Hypothalamus (tissue), 51 donors: ENCODE measurements at places on chromosomes 5 and 9.

DNA sequence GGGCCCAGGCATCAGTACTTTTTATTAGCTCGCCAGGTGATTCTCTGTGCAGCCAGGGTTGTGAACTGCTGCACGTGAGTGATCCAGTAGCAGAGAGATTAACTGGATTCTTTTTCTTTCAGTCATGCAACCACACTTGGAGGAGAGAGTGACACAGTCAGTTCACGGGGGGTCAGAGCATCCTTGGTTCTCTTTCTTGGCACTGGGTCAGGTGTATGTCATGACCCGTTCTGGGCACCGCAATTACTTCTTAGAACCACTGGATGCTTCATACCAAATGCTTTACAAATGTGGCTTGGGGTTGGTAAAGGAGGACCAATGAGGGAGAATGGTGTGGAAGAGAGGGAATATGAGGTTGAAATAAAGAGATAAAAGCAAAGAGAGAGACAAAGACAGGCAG is 368.7 kb downstream of the MLLT3 start:
- no peak for DNase-seq

GRCh38 chr9:129368444-129368978 is 190.4 kb upstream of the IER5L start:
- DNase-seq: no peak

DNA sequence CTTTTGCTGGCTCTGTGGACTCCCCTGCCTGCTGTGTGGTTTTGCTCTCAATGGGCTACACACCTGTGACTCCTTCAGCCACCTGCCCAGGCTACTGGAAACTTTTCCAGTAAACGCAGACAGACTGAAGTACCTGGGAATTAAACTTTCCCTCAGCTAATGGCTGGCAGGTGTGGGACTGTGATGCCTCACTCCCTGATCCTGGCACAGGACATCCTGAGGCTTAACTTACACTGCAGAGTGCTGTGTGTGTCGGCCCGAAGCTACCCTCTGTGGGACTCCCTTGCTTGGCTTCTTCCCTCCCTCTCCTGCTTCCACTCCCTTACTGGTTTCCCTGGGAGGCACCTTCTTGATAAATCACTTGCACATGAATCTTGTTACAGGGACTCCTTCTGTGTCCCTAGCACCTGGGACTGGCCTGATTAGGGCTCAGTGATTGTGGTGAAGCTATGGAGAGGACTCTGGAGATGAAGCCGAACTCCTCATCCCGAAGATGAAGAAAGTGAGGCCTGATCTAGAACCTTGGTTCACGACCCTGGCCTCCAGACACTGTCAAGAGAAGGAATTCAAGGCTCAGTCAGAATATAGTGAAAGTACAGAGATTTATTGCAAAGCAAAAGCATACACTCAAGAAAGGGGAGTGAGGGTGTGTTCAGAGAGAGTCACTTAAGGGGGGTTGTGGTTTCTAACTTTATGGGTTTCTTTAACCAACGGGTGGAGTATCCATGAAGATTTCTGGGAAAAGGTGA is 113.4 kb upstream of the ALDH1B1 start:
- DNase-seq: no peak

- DNase-seq: no peak
Measured at GRCh38 chr5:82244854-82245635, 33.1 kb downstream of the RPS23 start.

- no peak for DNase-seq
Measured at GRCh38 chr9:27518809-27519208, 5.3 kb upstream of the IFNK start.

DNA sequence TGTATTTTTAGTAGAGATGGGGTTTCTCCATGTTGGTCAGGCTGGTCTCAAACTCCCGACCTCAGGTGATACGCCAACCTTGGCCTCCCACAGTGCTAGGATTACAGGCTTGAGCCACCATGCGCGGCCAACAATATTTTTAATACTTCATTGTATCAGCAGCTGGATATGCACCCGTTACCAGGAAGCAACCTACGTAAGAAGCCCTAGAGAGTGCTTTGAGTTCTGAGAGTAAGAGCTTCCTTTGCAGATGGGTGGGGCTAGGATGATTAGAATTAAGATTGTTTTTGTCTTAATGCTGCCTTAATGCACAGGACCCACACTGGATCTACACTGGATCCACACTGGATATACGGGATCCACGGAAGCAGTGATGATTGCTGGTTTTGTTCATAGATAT is 123.9 kb upstream of the ABCA1 start:
- DNase-seq: no peak

GRCh38 chr9:84322828-84323227 is 17.7 kb downstream of the SLC28A3 start:
- DNase-seq: no peak

DNA sequence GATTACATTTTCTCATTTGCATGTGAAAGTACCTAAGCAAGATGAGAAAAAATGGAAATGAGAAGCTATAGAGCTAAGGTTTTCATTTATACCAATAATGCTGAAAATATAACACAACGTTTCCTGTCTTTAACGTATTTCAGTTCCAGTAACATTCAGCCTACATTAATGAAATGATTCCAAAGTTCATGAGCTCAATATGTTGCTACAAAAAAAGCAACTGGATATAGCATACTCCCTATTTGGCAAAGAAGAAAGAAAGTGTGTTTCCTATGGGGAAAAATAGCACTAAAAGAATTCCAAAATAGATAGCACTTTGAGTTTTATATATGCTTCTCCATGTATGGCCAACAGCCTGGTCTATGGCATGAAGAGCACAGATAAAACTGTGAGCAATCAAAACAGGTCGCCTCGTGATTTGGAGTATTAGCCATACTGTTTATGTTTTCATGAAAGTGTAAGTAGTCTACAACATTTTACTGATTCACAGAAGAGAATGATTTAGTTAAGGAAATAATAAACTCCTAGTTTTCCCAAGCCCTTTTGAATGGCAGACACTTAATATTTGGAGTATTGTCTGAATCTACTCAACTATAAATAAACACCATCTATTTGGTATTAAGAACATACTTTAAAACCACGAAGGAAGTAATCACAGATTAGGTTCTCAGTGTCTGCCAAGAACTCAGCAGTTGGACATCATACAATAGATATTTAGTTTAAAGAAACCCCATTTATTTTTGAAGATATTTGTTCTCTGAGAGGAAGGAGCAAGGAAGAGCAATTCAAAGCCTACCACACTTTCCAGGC is 258.7 kb upstream of the RASA1 start:
- no peak for DNase-seq

DNA sequence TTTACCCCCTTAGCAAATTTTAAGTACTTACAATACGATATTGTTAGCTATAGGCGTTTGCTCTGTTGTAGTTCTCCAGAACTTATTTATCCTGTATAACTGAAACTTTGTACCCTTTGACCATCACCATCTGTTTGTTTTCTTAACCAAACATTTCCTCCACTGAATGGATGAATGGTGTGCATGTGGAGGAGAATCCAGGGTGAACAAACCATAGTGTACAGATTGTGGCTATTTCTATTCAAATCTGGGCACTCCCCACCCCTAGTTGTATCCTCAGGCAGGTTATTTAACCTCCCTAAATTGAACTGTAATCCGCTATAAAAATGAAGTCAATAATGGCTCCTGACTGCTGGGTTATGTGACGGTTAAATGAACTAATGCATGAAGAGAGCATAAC is 21.4 kb upstream of the HAPLN1 start:
- no peak for DNase-seq

GRCh38 chr5:173911623-173912022 is 23.5 kb downstream of the CPEB4 start:
- DNase-seq: no peak

- DNase-seq: no peak
Measured at GRCh38 chr9:11194246-11194645, 581.4 kb upstream of the PTPRD start.

DNA sequence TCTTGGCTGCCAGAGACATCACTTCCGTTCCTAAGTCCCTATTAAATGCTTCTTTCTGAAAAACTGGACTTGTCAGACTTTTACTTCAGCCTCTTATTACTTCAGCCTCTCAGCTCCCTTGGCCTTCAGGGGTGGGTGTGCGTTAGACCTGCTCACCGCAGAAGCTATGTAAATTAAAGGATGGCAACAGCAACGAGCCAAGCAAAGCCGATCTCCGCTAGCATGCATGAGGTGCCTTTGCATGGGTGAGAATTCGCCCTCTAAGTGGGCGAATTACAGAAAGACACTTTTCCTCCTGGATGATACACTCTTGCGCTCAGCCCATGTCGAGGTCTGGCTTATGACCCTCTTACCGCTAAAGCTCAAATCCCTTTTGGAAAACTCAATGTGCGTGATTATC is 10.9 kb upstream of the IL3 start:
- DNase-seq: no peak

- no peak for DNase-seq
Measured at GRCh38 chr5:62922191-62922590, 343.6 kb downstream of the LRRC70 start.

DNA sequence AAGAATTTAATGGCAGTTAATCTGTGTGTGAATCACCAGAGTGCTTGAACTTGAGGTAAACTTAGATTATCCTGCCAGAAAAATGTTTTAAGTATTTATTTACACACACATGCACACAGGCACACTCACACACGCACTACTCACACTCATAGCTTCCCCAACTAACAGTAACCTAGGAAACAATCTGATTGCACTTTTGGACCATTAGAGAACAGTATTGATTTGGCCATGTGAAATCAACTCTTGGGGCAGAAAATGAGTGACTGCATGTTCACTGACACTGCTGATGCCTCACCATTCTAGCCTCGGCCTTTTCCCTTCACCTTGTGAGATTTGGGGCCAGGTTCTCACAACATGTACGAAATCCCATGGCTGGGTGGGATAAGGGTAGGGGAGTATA is 64.1 kb downstream of the SLC1A3 start:
- no peak for DNase-seq

- DNase-seq: no peak
Measured at GRCh38 chr9:128841694-128842492, 12.3 kb upstream of the SPOUT1 start.

GRCh38 chr5:144697847-144698262 is 527.2 kb downstream of the KCTD16 start:
- no peak for DNase-seq

DNA sequence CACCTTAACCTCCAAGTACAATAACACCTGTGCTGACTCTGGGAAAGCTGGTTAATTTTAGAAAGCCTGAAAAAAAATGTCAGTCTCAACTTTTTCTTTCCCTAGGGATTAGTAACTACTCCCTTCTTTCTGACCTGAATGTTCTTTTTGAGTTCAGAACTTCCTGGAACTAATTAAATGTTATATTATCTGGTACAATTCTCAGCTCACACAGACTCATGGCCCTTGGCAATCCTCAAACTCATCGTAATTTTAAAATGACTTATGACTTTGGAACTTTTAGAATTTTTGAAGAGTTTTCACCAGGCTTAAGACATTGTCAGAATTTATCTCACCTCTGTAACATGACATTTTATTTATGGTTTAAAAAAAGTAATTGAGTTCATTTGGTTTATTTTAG is 315.0 kb downstream of the FER start:
- DNase-seq: no peak

DNA sequence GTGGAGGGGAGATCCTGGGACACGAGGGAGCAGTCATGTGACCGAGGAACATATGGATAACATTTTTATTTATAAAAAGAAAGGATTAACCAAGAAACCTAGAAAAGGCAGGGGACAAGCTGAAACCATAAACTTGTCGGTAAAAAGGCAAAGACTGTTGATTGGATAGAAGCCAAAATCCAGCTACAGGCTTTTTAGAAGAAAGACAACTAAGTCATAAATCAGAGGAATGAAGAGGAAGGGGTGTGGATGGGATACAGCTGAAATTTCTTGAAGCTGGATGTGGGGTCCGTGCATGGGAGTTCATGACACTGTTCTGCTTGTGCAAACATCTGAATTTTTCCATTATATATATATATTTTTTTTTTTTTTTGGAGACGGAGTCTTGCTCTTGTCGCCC is 110.7 kb upstream of the PHYKPL start:
- DNase-seq: no peak

GRCh38 chr9:131469951-131470350 is 32.8 kb upstream of the POMT1 start:
- DNase-seq: no peak

DNA sequence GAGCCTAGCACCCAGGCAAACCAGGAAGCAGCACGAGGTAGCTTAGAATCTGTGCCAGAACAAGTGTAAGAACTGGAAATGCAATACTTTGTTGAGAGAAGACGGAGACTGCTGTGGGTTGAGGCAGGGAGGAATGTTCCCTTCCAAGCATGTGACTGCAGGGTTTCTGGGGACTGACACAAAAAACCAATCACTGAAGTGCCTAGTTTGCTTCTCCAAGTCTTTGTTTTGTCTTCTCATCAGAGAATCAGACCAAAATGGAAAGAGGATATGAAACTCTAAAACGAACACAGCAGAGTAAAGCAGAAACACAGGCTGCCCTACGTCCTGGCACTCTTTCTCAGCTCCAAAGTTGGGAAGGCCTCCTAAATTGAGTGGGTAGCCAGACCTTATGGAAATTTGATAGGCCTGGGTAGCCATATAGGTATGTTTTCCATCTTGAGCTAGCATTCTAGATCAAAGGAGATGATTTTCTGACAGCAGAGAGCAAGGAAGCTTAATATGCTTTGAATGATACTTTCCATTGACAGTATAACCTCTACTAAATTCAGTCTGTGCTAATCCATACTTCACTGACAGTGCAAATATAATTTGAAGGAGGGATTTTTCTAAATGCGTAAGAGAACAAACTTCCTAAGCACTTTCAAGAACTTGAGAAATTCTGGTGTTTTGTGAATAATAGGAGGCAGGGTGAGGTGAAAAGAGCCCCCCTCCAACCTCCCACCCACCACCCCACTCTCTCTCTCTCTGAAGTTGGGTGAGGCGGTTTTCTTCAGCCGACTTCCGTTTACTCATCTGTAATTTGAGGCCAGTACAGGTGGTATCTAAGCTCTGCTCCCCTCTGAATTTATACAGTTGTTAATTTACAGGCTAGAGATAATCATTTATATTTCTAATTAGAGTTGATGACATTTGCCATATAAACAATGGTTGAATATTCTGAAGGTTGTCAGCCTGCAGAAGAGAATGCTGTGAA is 5.5 kb downstream of the ADRB2 start:
- no peak for DNase-seq

DNA sequence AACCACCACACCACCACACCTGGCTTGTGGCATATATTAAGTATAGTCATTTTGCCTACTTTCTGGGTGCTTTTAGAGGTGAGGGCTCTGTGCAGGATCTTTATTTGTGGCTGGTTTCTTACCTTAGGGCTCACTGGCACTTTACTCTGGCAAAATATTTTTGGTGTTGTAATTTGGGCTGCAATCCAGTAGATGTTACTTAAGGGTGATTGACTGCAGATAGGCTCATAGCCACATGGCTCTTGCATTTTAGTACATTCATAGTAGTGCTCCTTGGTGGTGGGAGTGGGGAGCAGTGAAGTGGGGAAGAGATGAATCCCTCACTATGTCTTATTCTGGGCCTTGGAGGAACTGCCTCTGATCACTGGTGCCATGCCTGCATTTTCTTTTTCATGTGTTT is 376.1 kb upstream of the GRIN3A start:
- DNase-seq: no peak

GRCh38 chr5:31854181-31855133 is 215.5 kb downstream of the PDZD2 start:
- DNase-seq: no peak
